ENCODE measurements at places on chromosomes 12 and 14. TPM values are rescaled to one million over a fixed set of nuclear protein-coding genes. Genes with fewer than 3 reads are reported as not detected.

GRCh38 chr14:75011356-75011994 is 8.8 kb downstream of the EIF2B2 start:
- DNase-seq, result peak; percentile 87

RIMBP2 gene
- not detected for polyA plus RNA-seq

DNA sequence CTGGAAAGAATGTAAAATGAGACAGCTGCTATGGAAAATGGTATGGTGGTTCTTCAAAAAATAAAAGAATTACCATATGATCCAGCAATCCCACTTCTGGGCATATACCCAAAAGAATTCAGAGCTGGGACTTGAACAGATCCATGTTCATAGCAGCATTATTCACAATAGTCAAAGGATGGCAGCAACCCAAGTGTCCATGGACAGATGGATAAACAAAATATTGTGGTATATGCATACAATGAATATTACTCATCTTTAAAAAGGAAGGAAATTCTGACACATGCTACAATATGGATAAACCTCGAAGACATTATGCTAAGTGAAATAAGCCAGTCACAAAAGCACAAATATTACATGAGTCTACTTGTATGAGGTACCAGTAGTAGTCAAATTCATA is 9.1 kb downstream of the RAB2B start:
- DNase-seq, result peak; percentile 79

CIDEB gene
- polyA plus RNA-seq, result 1.2 TPM

KLHDC1 gene
- polyA plus RNA-seq, result 4.1 TPM

GRCh38 chr12:92943482-92944250 is 14.6 kb upstream of the EEA1 start:
- DNase-seq, result peak; percentile 60

DNA sequence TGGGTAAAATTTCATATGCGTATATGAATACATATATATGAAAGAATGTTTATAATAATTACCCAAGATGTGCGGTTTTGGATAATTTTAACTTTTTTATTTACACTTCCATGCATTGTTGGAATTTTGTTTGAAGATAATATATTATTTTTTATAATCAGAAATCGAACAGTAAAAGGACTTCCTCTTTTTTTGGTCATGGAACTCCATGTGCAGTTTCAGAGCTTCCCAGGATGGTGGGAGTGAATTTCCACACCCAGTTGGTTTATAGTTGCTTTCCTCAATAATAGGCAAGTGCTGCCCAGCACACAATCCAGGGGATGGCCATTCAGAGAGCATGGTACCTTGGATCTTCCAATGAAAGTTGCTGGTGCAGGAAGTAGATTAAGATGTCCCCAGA is 6.3 kb upstream of the EMP1 start:
- no peak for DNase-seq

- DNase-seq, result no peak
Measured at GRCh38 chr12:82593143-82593542, 93.6 kb upstream of the TMTC2 start.

KRT80 gene
- polyA plus RNA-seq, result 1.3 TPM

PSMC1 gene
- 179 TPM for polyA plus RNA-seq

CISTR gene
- not detected for polyA plus RNA-seq

GRCh38 chr12:85325442-85325841 is 45.4 kb downstream of the ALX1 start:
- no peak for DNase-seq

DNA sequence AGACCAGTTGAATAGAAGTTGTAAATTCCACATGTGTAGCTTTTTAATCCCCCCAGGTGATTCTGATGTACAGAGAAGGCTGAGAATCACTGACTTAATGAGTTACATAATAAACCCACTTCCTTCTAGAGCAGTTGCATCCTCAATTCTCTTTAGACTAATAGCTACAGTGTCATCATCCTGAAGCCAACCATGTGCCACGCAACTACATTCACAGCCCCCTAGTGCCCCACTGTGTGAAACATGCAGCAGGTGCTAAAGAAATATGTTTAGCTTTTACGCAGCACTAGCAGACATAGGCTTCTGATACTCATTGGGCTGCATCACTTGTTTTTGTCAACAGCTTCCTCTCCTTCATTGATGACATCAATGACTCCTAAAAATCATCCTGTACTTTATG is 1168.3 kb downstream of the BCL11B start:
- DNase-seq, result no peak

SLC25A21 gene
- polyA plus RNA-seq, result 0.26 TPM

DNA sequence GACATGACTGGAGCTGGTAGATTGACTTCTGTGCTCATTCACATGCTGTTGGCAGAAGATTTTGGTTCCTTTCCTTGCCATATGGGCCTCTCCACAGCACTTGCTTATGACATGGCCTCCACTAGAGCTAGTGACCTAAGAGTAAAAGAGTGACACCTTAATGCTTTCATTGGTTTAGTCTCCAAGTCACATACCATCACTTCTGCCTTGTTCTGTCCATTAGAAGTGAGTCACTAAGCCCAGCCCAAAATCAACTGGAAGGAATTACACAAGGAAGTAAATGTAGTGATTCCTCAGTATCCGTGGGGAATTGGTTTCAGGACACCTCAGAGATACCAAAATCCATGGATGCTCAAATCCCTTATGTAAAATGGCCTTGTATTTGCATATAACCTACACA is 81.3 kb downstream of the PPHLN1 start:
- peak; percentile 18 for DNase-seq

ASIC1 gene
- 1.4 TPM for polyA plus RNA-seq

- peak; percentile 66 for DNase-seq
Measured at GRCh38 chr12:110937104-110937641, 16.8 kb upstream of the MYL2 start.

GRCh38 chr12:125346362-125346761 is 281.1 kb downstream of the AACS start:
- no peak for DNase-seq

- DNase-seq, result no peak
Measured at GRCh38 chr12:132322206-132323132, 6.9 kb downstream of the GALNT9 start.

DNA sequence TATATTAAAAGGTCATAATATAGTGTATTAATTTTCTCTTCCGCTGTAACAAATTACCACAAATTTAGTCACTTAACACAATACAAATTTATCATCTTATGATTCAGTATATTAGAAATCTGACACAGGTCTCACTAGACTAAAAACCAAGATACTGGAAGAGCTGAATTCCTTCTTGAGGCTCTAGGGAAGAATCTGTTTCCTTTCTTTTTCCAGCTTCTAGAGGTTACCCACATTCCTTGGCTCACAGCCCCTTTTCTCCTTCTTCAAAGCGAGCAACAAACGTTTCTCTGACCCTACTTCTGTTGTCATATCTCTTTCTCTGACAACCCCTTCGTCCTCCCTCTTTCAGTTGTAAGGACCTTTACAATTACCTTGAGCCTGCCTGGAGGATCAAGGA is 43.4 kb upstream of the AMN1 start:
- no peak for DNase-seq

DNA sequence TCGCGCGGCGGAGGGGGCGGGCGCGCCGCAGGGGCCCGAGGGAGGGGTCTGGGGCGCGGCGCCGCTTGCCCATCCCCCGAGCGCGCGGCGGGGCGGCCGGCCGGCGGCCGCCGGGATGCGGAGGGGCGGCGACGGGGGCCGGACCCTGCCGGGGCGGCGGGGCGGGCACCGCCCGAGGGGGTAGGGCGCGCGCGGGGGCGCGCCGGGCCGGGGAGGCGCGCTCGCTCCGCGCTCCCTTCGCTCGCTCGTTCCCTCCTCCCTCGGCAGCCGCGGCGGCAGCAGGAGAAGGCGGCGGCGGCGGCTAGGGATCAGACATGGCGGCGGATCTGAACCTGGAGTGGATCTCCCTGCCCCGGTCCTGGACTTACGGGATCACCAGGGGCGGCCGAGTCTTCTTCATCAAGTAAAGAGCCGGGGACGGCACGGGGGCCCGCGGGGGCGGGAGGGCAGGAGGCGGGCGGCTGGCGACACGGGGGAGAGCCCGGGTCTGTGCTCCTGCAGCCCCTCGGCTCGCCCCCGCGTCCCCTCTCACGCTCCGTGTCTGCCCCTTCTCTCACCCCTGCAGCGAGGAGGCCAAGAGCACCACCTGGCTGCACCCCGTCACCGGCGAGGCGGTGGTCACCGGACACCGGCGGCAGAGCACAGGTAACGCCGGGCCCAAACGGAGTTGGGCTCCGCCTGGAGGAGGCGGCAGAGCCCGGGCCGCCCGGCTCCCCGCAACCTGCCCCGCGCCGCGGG is at the start of gene PLEKHA5:
Gene PLEKHA5 (plus strand): TSS at position 248 of the 738 bp plus-strand sequence. CDS start 67 bp downstream, at position 315.
- peak; percentile 90 for DNase-seq

DNA sequence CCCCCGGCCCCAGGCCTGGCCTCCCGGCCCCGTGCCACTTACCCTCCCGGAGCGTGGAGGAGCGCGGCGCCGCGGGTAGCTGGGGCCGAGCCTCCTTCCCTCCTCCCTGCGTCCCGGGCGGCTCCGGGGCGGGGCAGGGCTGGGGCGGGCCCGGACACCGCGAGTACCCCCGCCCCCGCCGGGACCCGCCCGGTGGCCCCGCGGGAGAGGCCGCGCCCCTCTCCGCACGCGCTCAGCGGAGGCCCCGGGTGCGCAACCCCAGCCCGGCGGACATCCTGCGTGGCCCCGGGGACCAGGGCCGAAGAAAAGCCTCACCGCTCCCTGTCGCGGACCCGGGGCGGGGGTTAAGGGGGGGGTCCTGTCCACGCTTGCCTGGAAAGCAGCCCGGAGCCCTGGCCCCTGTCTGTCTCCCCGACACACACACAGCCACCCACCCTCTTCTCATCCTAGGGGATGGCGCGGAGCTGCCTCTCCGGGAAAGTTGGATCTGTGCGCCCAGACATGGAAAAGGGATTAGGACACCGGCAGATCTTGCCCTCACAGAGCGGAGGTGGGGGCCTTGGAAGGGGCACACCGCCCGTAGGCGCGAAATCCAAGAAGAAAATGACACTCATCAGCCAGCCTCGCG is at the start of gene SYNE3:
Gene SYNE3 (minus strand): TSS at position 97 of the 628 bp plus-strand sequence. CDS start 40,829 bp downstream, outside the sequence.
- DNase-seq, result peak; percentile 62

GRCh38 chr14:66746316-66747006 is 238.5 kb downstream of the GPHN start:
- peak; percentile 54 for DNase-seq

SMOC1 gene
- polyA plus RNA-seq, result 0.70 TPM

GRCh38 chr14:84969501-84969900 is 560.4 kb upstream of the FLRT2 start:
- no peak for DNase-seq

Data from GM23248 (cell line).